SK-N-SH (cell line): ENCODE measurements at places on chromosomes 6 and 20. TPM values are rescaled to one million over a fixed set of nuclear protein-coding genes. Genes with fewer than 3 reads are reported as not detected.

MAP3K7 gene
- 21.1 and 28.8 TPM in 2 replicates for polyA plus RNA-seq

ZNF165 gene
- 0.21 and 0.25 TPM in 2 replicates for polyA plus RNA-seq

HTR1B gene
- 0.63 and 0.76 TPM in 2 replicates for polyA plus RNA-seq

DNA sequence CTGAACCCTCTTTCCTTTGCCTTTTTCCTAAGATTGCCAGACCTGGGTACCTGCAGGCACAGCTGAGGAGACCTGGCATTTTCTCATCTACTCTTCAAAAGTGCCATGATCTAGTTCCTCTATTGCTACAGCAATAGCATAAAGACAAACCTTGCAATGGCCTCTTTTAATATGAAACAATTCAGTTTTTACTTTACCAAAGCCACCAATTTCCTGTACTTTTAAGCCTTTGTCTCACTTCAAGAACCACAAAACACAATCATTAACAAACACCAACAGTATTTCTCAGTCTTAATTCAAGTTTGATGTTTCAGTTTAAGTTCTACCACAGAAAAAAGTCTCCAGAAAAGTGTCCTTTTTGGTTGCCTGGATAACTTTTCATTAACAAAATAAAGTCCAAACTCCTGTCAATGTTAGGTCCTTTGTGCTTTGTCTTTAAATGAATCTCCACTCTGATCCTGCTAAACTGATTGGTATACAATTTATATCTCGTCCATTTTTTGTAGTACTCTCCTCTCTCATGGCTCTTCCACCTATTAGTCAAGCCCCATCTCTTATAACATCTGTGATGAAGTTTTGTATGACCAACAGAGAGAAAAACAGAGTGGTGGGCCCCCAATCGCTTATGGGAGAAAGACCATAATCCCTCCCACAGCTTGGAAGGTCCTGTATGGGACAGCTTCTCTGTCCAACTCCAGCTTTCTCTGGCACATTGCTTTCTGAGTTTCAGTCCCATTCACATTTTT lies 50.5 kb upstream of the THEMIS start:
- no peak for DNase-seq
- H3K36me3 ChIP-seq: no peaks in the 10 kb centered on the region
- H3K4me3 ChIP-seq: no peak overlapping the region
- H3K27me3 ChIP-seq: no peaks in the 10 kb centered on the region

DNA sequence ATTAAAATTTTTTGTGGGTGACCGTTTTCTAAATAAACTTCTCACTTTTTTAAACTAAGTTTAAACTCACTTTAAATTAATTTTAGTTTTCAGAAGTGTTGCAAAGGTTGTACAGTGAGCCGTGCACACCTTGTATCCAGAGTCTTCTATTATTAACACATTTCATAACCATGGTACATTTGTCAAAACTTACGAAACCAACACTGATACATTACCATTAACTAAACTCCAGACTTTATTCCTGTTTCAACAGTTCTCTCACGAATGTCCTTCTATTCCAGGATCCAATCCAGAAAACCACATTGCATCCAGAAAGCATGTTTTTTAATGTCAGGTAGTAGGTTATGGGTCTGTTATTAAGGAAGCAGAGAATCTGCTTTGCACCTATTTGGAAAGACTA lies 319.9 kb downstream of the CBLN4 start:
- H3K4me3 ChIP-seq: no peak overlapping the region
- H3K36me3 ChIP-seq: no peaks in the 10 kb centered on the region
- no peak for DNase-seq
- H3K27ac ChIP-seq: no peak overlapping the region
- H3K4me1 ChIP-seq: no peaks in the 10 kb centered on the region

- H3K27ac ChIP-seq: no peak overlapping the region
- DNase-seq: no peak
- no peak overlapping the region for H3K4me3 ChIP-seq
- H3K36me3 ChIP-seq: no peaks in the 10 kb centered on the region
Observed at GRCh38 chr6:107101211-107101610, 14.1 kb downstream of the BEND3 start.

- H3K27ac ChIP-seq: no peak overlapping the region
- no peak overlapping the region for H3K4me3 ChIP-seq
- DNase-seq: no peak
- H3K27me3 ChIP-seq: no peaks in the 10 kb centered on the region
- H3K4me1 ChIP-seq: no peaks in the 10 kb centered on the region
Observed at GRCh38 chr6:65637289-65638046, 69.6 kb downstream of the EYS start.

DNA sequence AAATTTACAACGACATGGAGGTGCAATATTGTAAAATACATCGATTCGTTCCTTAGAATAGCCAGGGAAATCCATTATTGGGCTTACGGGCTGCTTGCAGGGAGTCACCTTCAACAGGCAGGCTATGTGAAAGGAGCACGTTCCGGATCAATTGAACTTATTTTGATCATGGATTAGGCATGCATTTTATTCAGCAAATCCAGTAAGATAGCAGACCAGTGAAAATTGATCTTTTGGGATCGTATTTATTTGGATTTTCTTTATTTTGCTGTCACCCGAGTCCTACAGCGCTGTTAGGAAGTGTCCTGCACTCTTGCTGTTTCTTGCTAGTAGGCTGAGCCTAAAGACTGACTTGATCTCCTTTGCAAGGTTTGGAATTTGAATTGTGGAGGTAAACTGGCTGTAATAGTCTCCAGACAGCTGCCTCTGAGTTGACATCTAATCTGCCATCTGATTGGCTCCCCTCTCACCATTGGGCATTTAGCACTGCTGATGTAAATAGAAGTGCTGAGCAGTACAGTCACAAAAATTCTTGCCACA lies 3.0 kb downstream of the ARID1B start:
- peaks cover under 1% of the 10 kb centered on the region; the same call in 1 of the 2 replicates for H3K36me3 ChIP-seq
- peaks cover 9% of the 10 kb centered on the region; the same call in 1 of the 2 replicates for H3K4me1 ChIP-seq
- DNase-seq: peak; percentile 68

DNA sequence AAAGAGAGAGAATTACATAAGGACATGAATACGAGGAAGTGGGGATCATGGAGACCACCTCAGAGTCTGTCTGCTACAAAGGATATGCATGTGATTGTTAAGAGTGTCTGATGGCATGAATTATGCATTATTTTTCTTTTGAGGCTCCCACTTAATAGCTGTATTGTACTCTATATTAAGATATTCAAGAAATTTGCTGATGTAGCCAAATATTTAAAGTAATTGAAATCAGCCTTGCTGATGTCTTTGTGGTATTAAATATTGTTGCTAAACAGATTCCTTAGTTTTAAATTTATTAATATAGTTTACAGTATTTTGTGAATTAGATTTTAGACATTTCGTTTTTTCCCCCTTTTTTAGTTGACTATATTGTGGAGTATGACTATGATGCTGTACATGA lies 25.3 kb downstream of the CD2AP start:
- no peaks in the 10 kb centered on the region for H3K27me3 ChIP-seq
- H3K4me3 ChIP-seq: no peak overlapping the region
- H3K4me1 ChIP-seq: no peaks in the 10 kb centered on the region
- H3K36me3 ChIP-seq: no peaks in the 10 kb centered on the region

DNA sequence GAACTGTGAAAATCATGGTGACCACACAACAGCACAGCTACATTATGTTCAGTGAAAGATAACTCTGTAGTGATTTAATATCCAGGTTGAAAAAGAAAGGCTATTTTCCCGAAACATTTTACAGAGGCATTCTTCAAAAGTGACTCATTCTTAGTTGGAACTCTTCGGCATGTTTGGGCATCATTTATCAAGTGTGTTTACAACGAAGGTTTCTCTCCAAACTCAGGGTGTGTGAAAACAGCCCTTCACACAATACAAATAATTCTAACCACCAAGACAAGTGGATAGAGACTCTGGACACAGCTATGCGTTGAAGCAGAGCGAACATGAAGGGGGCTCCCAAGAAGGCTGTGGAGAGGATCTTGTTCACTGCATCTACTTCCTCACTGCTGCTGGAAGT lies 57.6 kb downstream of the CBLN4 start:
- H3K27ac ChIP-seq: no peak overlapping the region
- no peak overlapping the region for H3K4me3 ChIP-seq
- no peaks in the 10 kb centered on the region for H3K4me1 ChIP-seq
- no peak for DNase-seq

GRCh38 chr6:56649782-56650181 lies 7.1 kb upstream of the DST start:
- peaks cover 40% of the 10 kb centered on the region for H3K36me3 ChIP-seq
- no peak overlapping the region for H3K4me3 ChIP-seq
- no peak for DNase-seq
- peaks cover 43% of the 10 kb centered on the region for H3K4me1 ChIP-seq

- no peak overlapping the region for H3K27ac ChIP-seq
- DNase-seq: peak; percentile 63
- H3K36me3 ChIP-seq: no peaks in the 10 kb centered on the region
- no peaks in the 10 kb centered on the region for H3K4me1 ChIP-seq
- 0 out of 2 replicates have a peak, but pooled peaks cover under 1% of the 10 kb centered on the region for H3K27me3 ChIP-seq
Observed at GRCh38 chr6:36844232-36845170, 5.3 kb upstream of the CPNE5 start.

DNA sequence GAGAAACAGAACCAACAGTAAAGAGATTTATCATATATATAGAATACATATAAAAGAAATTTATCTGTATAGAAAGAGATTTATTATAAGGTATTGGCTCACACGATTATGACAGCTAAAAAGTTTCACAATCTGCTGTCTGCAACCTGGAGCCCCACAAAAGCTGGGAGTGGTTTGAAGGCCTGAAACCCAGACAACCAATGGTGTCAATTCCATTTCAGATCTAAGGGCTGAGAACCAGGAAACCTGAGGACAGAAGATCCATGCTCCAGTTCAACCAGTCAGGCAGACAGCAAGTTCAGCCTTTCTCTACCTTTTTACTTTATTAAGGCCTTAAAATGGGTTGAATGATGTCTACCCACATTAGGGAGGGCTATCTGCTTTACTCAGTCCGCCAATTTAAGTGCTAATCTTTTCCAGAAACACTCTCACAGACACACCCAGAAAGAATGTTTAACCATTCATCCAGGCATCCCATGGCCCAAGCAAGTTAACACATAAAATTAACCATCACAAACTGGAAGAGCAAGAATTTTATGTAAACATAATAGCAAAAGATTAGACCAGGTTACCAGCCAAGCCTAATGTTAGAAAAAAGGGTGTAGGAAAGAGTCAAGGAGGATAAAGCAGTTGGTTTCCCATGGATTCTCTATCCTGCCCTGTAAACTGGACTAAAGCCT lies 170.9 kb downstream of the FUT9 start:
- H3K4me1 ChIP-seq: no peaks in the 10 kb centered on the region
- no peak overlapping the region for H3K4me3 ChIP-seq
- no peak for DNase-seq
- H3K27me3 ChIP-seq: no peaks in the 10 kb centered on the region
- no peaks in the 10 kb centered on the region for H3K36me3 ChIP-seq
